Posterior vena cava (tissue), 2 donors: ENCODE measurements at places on chromosomes 7 and 10. TPM values are rescaled to one million over a fixed set of nuclear protein-coding genes. Genes with fewer than 3 reads are reported as not detected.

MYPN gene
- total RNA-seq: 0.23 TPM

HOXA6 gene
- total RNA-seq: 9.1 TPM

IDI2 gene
- not detected for total RNA-seq

ENKUR gene
- not detected for total RNA-seq

GRCh38 chr10:35765066-35765527 lies 123.0 kb upstream of the FZD8 start:
- DNase-seq: no peak

NODAL gene
- not detected for total RNA-seq

ITPRID1 gene
- total RNA-seq: not detected

GRCh38 chr7:134420424-134421125 lies 38.3 kb downstream of the AKR1B1 start:
- no peak for DNase-seq

- no peak for DNase-seq
Measured at GRCh38 chr10:116118847-116119246, 154.2 kb downstream of the GFRA1 start.

DNA sequence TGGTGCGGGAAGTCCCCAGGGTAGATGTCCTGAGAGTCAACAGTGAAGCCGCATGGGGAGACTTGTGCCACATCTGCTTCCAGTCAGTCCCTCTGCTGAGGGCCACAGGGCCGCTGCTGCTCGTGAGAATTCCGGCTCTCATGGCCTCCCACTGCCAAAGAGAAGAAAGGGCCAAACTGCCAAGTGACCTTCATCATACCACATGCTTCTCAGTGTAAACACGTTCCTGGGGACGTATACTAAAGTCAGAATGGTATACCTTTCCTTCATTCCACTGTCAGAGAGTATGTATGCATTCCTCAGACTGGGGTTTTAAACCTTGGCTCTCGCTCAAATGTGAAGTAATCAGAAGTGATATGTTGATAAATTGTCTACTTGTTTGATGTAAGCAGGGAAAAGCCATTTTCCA lies 52.8 kb upstream of the SEC61G start:
- DNase-seq: no peak

GRCh38 chr7:98086281-98086718 lies 20.4 kb upstream of the LMTK2 start:
- no peak for DNase-seq

DNA sequence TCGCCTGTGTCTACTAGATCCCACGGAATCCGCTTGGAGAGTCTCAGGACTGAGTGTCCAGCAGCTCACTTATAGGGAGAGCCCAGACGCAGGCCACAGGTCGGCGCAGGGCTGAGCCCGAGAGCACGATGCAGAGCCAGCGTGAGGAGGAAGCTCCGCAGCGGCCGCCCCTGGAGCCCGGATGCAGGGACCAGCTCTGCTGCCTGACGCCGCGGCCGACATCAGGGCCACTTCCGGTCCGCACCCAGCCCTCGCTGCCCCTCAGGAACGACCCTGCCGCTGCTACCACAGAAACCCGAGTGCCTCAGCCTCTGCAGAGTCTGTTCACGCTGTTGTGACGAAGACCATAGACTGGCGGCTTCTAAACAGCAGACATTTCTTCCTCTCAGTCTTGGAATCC lies 275.8 kb upstream of the PPP2R2D start:
- peak; percentile 80 for DNase-seq

KIF20B gene
- 7.7 TPM for total RNA-seq

SLC26A5 gene
- not detected for total RNA-seq

TBC1D12 gene
- 12.0 TPM for total RNA-seq

GRCh38 chr7:37816922-37817590 lies 31.3 kb upstream of the NME8 start:
- no peak for DNase-seq

GRCh38 chr7:100472121-100472851 lies 6.7 kb downstream of the TSC22D4 start:
- DNase-seq: no peak

- no peak for DNase-seq
Measured at GRCh38 chr10:119849944-119850343, 22.7 kb downstream of the MCMBP start.

DNA sequence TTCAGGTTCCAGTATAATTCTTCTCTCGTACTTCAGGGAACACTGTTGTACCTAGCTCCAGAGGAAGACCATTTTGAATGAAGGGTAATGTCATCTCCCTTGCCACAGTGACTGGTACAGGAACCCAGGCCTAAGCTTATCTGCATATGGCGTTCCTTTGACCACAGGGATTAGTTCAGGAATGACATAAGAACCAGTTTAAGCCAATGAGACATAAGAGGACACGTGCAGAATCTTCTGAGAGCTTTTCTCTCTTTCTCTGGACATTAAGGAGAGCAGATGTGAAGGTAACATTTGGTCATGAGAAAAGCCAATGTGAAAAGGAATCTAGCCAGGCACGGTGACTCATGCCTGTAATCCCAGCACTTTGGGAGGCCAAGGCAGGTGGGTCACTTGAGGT lies 21.8 kb upstream of the HIBADH start:
- DNase-seq: no peak

DNA sequence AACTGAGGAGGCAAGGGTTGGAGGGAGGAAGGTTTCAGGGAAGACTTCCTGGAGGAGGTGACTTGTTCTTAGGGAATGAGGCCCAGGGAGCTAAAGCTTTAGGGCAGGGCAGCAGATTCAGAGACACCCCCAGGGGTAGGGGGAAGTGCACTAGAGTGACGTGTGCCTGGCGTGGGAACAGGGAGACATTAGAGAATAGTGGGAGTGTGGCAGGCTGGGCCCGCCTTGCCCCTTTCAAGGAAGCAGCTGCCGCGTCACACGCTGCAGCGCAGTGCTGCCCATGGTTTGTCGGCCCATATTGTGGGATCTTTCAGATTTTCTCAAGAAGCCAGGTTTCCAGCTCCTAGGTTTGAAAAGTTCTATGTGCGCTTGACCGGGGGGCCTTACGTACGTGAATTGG lies 139.4 kb downstream of the LHPP start:
- no peak for DNase-seq

DNA sequence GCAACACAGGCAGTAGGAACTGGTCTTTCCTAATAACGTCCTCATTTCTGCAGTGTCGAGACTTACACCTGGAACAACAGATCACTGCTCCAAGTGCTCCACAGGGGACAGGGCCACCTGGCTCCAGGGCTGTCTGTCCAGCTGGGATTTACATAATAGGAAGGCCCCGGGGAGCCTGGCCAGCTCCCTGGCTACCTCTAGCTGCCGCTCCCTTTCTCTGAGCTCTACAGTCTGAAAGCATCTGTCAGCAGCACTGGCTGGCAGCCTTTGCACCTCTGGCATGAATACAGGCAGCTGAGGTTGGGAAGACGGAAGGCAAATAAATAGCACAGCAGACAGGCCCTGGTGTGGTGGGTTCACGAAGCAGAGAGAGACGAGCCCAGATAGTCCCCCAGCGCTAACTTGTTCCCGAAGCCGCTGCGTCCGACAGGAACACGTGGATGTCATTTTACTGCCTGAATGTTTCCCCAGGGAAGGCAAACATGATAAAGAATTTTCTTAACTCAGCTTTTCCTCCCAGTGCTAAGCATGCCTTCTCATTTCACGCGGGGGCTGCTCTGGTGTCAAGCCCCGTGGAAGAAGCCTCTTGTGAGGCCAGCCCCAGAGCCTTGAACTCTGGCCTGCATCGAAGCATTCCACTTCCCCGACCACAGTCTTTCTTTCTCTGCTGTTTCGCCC lies 105.4 kb downstream of the ITIH5 start:
- DNase-seq: peak; percentile 87

DNA sequence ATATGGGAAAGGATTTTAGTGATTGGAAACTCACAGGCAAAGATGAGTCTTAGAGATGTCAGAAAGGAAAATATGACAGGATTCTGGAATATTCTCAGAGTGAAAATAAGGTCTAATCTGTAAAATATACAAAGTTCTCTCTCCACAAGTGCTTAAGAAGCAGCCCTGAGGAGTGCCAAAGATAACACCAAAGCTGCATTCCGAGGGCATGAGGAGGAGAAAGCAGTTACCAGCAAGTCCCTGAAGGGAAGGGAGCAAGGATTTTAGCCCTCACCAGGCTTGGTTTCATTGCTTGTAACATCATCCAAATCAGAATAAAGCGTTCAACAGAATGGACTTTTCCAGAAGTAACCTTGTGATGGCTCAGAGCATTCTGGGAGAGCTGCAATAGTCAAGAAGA lies 31.4 kb upstream of the DLX6 start:
- DNase-seq: no peak

- no peak for DNase-seq
Measured at GRCh38 chr7:40147371-40148246, 12.8 kb downstream of the SUGCT start.

- DNase-seq: peak; percentile 72
Measured at GRCh38 chr10:86261941-86262687, 104.5 kb downstream of the GRID1 start.

CALCR gene
- total RNA-seq: not detected

GRCh38 chr7:70571403-70571934 lies 560.5 kb upstream of the GALNT17 start:
- no peak for DNase-seq

GRCh38 chr7:43600056-43600455 lies 17.1 kb downstream of the STK17A start:
- no peak for DNase-seq

DNA sequence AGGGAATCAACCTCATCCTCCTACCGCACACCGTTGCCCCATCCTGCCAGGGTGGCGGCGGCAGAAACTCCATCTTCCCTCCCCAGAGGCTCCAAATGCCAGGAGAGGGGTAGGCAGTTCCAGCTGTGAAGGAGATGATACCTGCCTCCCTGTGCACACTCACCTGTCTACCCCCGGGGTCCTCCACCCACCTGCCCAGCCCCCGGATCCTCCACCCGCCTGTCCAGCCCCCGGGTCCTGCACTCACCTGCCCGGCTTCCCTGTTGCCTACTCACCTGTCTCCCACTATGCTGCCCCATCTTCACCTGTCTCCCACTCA lies 13.4 kb upstream of the DNAAF5 start:
- no peak for DNase-seq

GRCh38 chr10:58590924-58591323 lies 78.3 kb downstream of the BICC1 start:
- DNase-seq: no peak

GRCh38 chr10:131146790-131147189 lies 164.7 kb downstream of the TCERG1L start:
- peak; percentile 60 for DNase-seq

DNA sequence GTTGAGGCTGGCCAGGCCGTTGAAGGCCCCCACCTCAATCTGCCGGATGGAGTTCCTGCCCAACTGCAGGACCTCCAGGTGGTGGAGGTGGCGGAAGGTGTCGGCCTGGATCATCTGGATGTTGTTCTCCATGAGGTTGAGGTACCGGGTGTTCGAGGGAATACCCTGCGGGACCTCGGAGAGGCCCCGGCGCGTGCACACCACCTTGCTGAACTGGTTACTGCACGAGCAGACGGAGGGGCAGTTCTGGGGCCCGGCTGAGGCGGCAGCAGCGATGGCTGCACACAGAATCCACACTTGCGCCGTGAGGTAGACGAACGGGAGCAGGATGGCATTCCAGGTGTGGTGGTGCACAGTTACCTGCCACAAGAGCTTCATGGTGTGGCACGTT lies 979 bp downstream of the LRRC4 start:
- DNase-seq: no peak

GRCh38 chr10:70162892-70163201 lies 7.5 kb downstream of the SAR1A start:
- DNase-seq: no peak

DNA sequence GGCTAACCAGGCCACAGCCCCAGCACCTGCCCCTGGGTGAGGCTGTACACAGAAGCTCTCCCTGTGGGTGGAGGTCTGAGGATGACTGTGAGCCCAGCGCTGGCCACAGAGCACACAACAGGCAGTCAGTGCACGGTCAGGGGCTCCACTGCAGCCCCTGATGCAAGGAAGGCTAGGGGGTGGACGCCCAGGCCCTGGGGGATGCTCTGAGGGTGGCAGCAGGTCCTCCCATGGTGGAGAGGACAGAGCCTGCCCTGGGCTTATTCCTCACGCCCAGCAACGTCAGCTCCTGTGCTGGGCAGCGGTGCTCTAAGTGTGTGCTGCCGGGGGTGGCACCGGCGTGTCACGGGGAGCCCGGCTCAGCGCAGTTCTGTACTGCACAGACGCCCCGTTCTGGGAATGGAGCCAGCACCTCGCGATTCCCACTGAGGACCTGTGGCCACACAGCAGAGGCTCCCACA lies 223.2 kb downstream of the MAD1L1 start:
- peak; percentile 64 for DNase-seq

IGFBP1 gene
- total RNA-seq: not detected

- no peak for DNase-seq
Measured at GRCh38 chr10:73649876-73650536, 5.8 kb downstream of the SYNPO2L start.

CYP26C1 gene
- total RNA-seq: 0.19 TPM

DNA sequence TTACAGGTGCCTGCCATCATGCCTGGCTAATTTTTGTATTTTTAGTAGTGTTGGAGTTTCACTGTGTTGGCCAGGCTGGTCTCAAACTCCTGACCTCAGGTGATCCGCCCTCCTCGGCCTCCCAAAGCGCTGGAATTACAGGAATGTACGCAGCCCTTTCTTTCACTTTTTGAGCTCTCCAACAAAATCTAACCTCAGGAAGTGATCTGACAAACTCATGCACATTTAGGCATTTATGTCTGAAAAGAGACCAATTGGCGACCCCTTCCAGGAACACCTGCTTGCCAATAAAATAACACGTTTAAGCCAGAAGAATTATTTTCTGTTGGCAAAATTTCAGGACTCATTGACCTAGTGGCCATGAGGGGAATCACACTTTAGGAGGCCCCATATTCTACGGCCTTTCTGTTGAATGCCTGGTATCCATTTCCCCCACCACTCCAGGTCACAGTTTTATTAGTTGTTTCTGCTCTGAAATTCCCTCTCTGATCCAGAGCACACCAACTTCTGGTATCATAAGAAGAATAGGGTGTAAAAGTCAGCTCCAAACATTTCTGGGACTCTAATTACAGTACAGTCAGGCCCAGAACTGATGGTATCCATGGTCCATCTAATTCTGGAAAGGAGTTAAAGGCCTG lies 65.8 kb upstream of the FRMD4A start:
- no peak for DNase-seq

DNA sequence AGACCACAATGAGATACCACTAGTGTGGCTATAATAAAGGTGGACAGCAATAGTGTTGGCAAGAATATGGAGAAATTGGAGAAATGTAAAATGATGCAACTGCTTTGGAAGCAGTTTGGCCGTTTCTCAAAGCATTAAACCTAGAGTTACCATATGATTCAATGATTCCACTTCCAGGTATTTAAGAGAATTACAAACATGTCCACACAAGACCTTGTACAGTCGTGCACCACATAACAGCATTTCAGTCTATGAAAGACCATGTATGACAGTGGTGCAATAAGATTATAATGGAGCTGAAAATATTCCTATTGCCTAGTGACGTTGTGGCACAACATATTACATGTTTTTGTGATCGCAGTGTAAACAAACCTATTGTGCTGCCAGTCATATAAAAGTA lies 29.6 kb downstream of the CCDC172 start:
- DNase-seq: no peak
